ENCODE measurements at places on chromosomes 5 and 9. TPM values are rescaled to one million over a fixed set of nuclear protein-coding genes. Genes with fewer than 3 reads are reported as not detected.

TMEM232 gene
- total RNA-seq: 1.6 TPM

GEMIN5 gene
- total RNA-seq: 21.6 TPM

FAM221B gene
- not detected for total RNA-seq

PTPRD gene
- 2.2 TPM for total RNA-seq

ANGPTL2 gene
- total RNA-seq: 93.9 TPM
